ENCODE measurements at places on chromosomes 4 and X.

- no peak for DNase-seq
Measured at GRCh38 chr4:13872155-13872554, 244.6 kb upstream of the BOD1L1 start.

DNA sequence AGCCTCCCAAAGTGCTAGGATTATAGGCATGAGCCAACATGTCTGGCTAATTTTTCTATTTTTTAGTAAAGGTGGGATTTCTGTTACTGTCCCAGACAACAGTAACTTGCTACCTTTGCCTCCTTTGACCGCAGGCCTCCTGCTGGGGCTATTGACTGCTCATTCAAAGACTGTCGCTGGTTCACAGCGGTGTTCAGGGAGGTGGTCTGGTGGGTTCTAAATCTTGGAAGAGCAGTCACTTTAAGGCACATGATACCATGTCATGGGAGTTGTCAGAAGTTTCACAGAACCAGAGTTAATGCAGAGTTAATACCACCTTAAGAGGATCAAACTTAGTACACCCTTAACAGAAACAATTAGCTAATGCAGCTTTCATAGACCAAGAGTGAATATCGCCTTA lies 3.8 kb downstream of the ASMT start:
- DNase-seq: no peak

GRCh38 chrX:54819201-54819600 lies 11.7 kb downstream of the MAGED2 start:
- no peak for DNase-seq

GRCh38 chr4:146814750-146815149 lies 130.9 kb downstream of the TTC29 start:
- no peak for DNase-seq

DNA sequence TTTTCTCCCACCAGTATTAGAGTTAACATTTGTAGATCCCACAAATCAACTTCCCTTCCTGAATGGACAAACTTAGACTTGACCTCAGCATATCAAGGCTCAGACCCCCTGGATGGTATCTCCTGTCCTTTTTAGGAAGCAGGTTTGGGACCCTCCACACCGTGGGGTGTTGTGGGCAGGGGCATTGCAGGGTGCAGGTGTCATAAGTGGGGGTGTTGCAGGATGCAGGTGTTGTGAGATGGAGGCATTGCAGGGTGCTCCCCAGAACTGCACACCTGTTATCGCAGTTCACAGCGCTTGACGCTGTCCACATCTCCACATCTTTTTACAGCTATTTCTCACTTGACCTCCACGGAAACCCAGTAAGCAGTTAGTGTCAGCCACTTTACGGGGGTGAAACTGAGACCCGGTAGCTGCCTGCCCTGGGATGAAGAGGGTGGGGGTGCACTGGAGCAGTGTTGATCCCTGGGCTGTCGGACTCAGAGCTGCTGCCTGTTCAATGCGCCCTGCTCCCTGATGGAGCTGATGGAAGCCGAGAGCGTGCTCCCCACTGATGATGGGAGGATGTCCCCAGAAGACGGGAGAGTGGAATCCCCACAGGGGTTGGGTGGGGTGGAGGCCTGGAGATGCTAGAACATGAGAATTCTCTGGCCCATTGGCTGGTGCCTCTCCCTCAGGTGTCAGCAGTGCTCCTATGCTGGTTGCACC lies 25.3 kb downstream of the SH3TC1 start:
- DNase-seq: no peak

DNA sequence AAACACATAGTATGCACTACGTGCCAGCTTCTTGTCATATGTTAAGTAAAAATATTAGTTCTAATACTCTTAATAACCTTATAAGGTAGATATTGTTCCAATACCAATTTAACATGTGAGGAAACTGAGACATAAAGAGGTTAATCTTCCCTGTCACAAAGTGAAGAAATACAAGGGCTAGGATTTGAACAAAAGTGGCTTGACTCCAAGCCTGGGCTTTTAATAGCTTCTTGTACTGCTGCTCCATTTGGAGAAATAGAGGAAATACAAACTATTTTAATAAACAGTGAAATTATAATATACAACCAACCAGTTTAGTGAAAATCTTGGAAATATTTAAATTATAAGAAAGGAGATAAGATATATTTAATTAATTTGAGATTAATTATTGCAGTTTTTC lies 33.2 kb downstream of the TLL1 start:
- no peak for DNase-seq

GRCh38 chr4:100895556-100896197 lies 377.9 kb upstream of the EMCN start:
- no peak for DNase-seq

GRCh38 chr4:108168671-108169523 lies at the start of gene LEF1:
Gene LEF1, minus strand, starts transcription at chr4:108168932. Its CDS starts 1,165 bp downstream, at chr4:108167767.
- DNase-seq: no peak

DNA sequence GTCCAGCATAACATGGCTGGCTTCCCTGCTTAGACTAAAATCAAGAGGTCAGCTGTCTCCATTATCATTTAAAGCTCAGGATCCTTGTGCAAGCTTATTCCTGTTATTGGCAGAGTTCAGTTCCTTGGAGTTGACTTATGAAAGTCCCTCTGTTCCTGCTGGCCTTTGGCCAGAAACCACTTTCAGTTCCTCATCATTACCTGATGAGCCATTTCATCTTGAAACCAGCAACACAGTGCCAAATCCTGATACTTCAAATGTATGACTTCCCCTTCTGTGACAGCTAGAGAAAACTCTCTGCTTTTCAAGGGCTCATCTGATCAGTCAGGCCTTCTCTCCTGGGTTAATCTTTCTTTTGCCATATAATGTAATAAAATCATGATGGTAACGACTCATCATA lies 110.6 kb upstream of the FSTL5 start:
- DNase-seq: no peak

DNA sequence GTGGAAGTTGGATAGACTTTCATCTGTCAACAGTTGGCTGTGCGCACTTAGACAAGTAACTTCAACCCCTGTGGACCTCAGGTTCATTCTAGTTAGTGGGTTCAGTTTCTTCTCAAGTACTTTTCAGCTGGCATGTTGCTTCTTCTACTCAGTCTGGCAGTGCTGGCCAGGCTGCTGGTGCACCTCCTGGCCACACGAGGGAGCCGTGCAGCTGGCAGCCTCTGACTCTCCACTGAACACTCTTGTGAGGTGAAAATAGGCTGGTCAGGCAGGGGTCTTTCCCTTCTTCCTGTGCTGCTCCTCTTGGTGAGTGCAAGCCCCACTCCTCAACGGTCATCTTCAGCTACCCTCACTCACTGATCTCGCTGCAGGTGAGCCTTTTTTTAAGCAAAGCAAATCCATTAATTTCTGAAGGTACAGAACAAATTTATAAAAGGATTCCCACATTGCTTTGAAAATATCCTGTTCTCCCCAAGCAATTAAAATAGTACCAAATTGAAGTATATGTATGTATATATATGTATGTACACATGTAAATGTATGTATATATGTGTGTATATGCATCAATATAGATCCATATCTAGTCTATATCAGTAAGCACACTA lies 30.6 kb downstream of the LONRF3 start:
- no peak for DNase-seq

Data from frontal cortex (tissue), 4 donors.